HL-60 (cell line): ENCODE measurements at places on chromosomes 7 and 10.

DNA sequence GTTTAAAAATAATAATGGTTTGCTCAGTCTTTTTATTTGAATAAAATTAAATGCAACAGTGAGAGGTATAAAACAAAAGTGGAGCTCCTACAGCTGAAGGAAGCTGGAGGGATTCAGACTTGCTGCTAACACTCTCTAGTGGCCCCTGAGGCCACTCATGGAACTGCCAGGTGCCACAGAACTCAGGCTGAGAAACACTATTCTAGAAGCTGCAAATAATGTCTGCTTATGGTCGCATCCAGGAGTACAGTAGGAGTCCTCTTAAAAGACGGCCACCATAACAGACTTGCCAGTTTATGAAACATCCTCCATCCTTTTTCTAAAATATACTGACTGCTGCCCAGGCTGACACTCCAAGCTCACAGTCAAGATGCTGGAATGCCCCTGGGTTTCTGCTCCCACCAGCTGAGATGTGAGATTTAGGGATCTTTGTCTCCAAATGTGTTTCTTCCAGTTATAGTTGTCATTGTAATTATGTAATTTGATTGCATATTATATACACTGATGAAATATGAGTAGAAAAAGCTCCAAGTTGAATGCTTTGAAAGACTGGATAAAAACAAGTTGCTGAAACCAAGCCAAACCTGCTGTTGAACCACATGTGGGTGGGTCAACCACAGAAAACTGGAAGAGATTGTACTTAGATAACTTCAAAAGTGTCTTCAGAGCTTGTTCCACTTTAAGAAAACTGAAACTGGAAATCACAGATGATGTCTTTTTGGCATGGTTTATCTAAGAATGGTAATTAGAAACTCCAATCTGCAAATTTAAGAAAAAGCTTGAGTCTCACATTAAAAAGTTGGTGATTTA, 213.7 kb upstream of the AOAH start:
- no peak for DNase-seq

DNA sequence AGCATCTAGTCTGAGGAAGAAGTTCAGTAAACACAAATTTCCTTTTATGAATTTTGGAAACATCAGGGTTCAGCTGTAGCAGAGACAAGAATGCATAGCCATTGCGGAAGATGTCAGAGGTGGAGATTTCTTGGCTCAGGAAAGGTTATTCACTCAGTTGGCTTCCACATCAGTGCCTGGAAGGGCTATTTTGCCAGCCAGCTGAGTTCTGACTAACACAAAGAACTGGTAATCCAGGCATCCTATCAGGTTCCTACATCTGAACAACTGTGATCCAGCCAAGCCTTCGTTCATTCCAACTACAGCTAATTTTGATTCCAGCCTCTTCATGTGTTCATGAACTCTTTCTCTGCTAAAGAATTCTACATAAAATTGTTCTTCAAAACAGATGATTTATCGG, 965.6 kb downstream of the XPNPEP1 start:
- no peak for DNase-seq

DNA sequence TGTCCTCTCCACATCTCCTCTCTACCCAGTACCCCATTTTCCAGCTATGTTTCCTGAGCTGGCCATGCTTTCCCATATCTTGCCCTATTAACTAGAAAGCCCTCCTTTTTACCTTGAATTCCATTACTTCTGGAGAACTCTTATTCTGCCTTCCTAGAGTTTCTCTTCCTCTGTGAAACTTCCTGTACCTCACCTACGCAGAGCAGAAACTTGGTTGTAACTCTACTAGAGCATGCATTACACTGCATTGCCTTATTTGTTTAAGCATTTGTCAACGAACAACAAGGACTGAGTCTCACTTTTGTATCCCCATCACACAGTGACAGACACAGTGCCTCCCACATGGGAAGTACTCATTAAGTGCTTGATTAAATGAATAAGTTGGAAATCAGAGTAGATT, 36.4 kb downstream of the VCL start:
- DNase-seq: no peak

GRCh38 chr10:22389856-22390589, 44.7 kb downstream of the SPAG6 start:
- DNase-seq: no peak

- DNase-seq: peak; percentile 18
Observed at GRCh38 chr10:96512524-96513304, 1.0 kb downstream of the TLL2 start.

DNA sequence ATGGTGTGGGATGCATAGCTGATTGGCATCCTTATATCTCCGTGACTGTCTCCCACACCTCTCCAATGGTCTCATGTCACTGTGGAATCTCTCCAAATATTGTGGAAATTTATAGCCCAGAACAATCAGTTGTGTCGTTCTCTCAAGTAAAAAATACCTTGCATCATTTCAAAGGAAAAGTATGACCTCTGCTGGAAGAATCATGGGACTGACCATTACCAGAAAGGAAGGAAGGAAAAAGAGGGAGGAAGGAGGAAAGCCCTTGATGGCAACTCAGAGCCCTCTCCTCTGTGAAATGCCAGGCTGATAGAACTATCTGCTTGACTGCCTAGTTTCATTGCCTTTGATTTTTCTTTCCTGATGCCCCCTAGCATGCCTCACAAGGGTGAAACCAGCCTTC, 76.3 kb downstream of the FOXI2 start:
- no peak for DNase-seq

- DNase-seq: no peak
Observed at GRCh38 chr7:42236266-42236975, 588 bp downstream of the GLI3 start.

DNA sequence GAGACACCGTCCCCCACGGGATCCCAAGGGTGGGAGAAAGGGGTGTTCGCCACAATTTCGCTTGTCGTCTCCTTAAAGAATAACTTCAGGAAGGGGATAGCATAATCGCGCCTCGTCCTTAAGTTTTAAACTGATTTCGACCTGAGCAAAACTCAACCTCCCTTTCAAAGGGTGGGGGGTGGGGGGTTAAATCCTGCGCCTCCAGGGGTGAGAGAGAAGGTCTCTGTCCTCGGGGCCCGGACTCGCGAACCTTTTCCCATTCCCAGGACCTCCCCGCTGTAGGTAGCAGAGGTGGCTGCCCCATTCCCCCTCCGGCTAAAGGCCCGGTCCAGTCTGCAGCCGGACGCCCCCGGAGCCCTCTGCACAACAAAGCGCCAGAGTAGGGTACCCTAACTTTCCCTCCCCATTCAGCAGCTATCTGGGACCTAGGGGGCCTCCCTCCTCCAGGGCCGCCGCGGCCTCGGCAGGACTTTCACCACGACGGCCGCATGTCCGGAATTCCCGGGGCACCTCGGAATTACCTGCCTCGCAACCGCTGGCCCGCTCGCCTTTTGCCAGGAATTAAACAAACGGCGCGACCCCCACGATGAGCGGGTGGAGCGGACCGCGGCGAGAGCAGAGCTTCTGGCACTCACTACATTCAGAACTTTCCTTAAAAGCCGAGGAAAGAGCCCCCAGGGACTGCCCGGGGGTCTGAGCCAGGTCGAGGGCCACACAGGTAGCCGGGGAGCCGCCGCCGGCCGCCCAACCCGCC, 1.7 kb downstream of the CDK6 start:
- no peak for DNase-seq

DNA sequence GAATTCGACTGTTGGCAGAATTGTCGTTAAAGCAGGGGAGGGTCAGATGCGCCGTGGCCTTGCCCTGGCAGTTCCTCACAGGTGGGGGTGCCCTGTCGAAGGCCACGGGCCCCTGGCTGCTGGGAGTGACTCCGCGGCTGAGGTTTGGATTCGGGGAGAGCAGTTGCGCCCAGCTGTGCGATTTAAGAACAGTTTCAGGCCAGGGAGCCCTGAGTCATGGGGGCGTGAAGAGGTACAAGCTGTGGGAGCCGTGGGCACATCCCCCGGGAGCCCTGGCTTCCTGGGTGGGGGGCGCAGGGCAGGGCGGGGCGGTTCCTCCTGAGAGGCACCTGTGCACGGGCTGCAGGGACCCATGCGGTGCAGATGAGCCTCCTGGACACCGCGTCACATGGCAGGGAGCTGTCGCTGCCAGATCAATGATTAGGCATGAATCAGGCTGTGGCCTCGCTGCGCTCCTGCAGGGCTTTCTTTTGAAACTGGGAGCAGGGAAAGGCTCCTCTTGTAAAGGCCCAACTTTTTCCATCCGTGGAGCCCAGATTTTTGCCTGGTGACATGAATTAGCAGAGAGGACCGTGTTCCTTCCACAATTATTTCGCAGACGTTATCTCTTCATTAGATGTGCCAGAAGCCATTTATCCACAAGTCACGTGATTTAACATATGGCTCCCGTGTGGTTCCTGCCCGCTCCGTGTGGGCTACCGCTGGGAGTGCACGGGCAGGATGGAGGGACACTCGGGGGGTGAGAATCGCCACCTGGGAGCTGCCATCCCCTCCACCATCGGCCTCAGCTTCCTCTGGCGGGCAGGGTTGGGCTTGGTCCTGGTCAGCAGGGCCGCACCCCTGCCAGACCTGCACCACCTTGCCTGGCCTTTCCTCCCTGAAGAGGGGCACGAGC, 918 bp downstream of the PWWP2B start:
- DNase-seq: peak; percentile 53

GRCh38 chr10:86345859-86346798, 20.5 kb downstream of the GRID1 start:
- DNase-seq: no peak

GRCh38 chr7:47318395-47319182, 263.3 kb downstream of the TNS3 start:
- DNase-seq: no peak

GRCh38 chr10:71719464-71720201, at the start of gene C10orf105:
C10orf105 (minus strand) TSS chr10:71719778; CDS start chr10:71716337, 3,441 bp downstream.
- DNase-seq: no peak

- no peak for DNase-seq
Observed at GRCh38 chr7:70571403-70571934, 560.5 kb upstream of the GALNT17 start.

DNA sequence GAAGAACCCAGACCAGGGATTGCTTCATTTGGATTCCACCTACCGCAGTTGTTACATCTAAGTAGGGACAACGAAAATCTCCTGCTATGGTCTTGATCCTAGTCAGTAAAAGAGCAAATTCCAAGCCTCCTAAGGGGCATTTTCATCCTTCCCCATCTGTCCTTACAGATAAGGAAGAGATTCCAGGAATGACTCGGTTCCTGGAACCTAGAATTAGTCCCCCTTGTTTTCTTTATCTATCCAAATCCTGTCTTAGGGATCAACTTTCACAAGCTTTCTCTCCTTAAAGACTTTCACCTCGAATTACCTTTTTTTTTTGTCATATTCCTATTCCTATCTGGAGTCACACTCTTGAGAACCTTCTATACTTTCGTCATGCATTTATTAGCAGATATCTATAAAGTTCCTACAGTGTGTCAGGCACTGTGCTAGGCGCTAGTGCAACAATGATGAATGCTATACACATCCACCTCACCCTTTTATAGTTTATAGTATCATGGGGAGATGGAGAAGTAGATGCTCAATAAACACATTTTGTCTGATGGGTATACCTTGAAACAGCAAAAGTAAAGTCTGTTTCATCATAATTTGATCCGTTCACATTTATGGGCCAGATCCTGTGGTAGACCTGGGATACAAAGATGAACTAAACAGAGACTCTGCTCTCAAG, 39.2 kb downstream of the LAMB4 start:
- DNase-seq: no peak

- no peak for DNase-seq
Observed at GRCh38 chr10:102009801-102010425, 46.1 kb downstream of the ARMH3 start.

DNA sequence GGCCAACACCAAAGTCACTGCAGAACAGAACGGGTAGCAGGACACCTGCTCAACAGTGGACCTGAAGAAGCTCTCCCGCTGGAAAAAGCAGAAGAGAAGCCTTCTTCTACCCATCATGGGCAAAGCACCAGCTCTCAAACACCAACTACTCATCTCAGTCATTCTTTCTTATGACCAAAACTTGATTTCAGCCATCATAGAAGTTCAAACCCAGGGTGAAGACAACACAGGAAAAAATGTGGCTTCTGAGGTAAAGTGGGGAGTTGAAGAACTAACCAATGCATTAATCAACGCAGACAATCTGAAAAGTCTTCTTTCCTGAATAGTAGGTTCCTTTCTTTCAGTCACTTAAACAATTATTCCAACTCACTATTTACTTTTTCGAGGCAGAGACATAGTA, 83.3 kb downstream of the ELMO1 start:
- no peak for DNase-seq

GRCh38 chr7:115910541-115911164, 119.9 kb downstream of the TFEC start:
- peak; percentile 13 for DNase-seq

- no peak for DNase-seq
Observed at GRCh38 chr7:137881607-137882260, 35.0 kb upstream of the DGKI start.

DNA sequence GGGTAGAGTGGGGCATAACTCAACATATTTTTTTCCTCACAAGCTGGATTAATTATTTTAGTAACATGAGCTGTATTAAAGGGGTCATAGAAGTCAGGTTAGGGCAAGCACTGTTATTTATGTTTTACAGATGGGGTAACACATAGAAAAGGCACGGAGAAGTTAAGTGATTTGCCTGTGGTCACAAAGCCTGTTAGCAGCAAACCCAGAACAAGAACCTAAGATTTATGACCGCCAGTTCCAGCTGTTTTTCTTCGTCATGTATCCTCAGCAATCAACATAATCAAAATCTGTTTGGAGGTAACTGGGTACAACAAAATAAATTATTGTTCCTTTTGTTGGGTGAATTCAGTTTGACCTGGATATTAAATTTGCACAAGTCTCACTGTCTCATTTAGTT, 57.2 kb upstream of the BET1 start:
- no peak for DNase-seq

DNA sequence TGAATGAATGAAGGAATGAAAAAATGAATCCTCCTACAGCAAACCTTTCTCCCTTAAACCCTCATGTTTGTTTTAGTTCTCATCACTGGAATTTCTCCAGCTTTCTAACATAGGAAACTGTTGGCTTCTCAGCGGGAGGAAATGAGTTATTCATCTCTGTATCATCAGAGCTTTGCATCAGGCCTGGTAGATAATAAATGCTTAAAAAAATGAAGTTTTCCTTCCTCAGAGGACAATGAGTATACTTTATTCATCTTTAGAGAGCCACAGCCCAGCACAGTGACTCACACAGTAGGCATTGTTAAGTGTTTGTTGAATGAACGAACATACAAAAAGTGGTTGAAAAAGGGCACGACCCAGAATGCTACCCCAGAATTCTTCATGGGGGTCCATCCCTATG, 62.6 kb downstream of the COL13A1 start:
- DNase-seq: no peak

GRCh38 chr10:2777666-2778355, 289.5 kb upstream of the PFKP start:
- DNase-seq: no peak

DNA sequence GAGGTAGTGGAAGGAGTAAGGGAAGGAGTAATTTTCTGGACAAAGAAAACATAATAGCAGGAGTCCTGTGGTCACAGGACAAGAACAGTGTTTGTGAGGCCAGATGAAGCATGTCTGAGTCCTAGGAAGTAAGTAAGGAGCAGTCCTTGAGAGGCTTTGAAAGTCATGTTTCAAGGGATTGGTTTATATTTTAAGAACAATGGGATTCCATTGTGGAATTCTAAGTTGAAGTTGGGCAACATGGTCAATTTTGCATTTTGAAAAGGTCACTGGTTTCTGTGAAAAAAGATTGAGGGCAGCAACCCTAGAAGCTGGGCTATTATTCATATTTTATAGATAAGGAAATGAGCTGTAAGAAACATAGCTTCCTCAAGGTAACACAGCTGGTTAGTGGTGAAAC, 10.8 kb upstream of the SLC25A28 start:
- DNase-seq: no peak
